Fibroblast of lung (primary cell): ENCODE measurements at places on chromosomes 16 and 17.

DNA sequence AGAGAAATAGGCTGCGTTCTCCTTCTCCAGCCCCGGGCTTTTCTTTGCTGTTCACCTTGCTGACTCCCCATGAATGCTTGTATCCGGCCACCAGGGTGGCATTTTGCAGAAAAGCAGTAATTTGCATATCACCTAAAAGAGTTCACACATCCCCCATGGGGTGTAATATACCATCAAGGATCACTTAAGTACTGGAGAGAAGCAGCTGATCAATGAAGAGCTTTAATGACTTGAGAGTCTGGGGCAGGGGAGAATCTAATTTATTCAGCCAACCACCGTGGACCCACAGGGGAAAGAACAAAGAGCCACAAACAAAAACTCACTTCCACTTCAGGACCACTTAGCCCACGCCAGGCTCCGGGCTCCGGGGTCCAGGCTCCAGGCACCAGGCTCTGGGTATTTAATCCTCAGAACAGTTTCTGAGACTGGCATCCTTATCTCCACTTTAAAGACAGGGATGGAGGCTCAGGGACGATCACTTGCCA, 33.9 kb upstream of the SEC14L1 start:
- no peak for DNase-seq

- DNase-seq: no peak
These were observed 204.5 kb upstream of the RPL38 start for GRCh38 chr17:73998653-73999645.

DNA sequence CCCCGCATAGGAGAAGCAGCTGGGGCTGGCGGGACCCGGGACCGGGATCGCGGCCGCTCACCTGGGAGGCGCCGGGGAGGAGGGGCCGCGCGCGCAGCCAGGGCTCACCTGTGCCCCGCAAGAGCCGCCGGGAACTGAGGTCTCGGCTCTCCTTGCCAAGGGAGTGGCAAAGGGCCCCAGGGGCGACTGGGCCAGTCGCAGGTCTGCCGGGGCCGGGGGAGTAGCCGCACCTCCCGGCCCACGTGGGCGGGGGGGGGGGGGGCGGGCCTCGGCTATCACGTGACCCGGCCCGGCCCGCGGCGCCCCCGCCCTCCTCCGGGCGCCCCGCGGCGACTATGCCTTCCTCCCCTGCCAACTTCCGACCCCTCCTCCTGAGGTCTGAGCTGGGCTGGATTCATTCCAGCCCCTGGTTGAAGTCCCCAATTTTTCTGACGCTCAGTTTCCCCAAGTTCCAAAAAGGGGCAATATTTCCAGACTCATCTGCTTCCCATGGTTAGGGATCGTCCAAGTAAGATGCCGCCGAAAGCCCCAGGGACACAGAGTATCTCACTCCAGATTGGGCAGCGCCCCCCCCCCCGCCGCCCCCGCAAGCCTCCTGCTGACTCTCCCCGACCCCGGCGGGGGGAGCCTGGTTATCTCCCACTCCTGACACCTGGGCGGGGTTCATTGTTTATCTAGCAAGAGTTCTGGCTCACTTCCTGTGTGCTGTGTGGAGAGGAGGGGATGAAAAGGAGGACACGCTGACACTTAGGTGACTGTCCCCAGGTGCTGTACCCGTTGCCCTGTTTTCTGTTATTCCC, at the start of gene TMC6:
Gene TMC6, minus strand, starts transcription at position 205 of the 800 bp plus-strand sequence. CDS start 1,923 bp downstream, outside the sequence.
- no peak for DNase-seq

- DNase-seq: no peak
These were observed 72.8 kb upstream of the ATF7IP2 start for GRCh38 chr16:10312784-10313724.

GRCh38 chr16:12685806-12686205, 117.9 kb downstream of the CPPED1 start:
- DNase-seq: no peak

GRCh38 chr17:80287806-80288567, 27.3 kb downstream of the RNF213 start:
- DNase-seq: no peak

- no peak for DNase-seq
These were observed 18.3 kb downstream of the ZSWIM7 start for GRCh38 chr17:15981208-15981607.

- no peak for DNase-seq
These were observed 64.7 kb downstream of the CDH11 start for GRCh38 chr16:65057184-65057583.

GRCh38 chr16:27389272-27389961, 12.6 kb upstream of the IL21R start:
- peak; percentile 16 for DNase-seq

DNA sequence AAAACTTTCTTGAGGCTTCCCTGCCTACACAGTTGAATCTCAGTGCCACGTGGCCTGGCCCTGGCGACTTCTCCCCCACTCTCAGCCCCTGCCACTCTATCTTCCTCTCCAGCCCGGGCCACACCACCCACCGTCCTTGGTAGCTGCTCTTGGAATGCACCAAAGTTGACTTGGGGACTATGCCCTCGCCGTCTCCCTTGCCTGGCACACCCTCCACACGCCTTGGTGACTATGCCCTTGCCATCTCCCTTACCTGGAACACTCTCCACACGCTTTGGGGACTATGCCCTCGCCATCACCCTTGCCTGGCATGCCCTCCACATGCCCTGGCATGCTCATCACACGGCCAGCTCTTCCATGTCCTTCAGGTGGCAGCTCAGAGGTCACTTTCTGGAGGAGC, 15.5 kb upstream of the TVP23A start:
- DNase-seq: no peak

- no peak for DNase-seq
These were observed 16.3 kb downstream of the HOXB1 start for GRCh38 chr17:48514477-48514876.

GRCh38 chr16:80974649-80975376, 31.9 kb downstream of the CMC2 start:
- no peak for DNase-seq

DNA sequence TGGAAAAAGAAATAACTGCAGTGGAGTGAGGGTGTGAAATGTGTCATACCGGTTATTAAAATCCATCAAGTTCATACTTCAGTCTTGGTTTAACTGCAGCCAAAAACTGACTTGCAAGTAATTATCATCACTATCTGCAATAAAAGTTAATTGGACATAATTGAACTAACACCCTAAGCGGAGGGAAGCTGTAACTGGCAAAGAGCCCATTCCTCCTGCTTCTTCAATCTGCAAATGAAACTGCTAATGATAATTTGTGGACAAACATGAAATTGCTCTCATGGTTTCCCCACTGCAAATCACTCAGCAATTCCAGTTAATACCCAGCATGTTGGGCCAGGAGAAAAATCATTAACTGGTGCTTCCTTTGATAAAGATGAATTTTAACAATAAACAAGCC, 46.5 kb downstream of the FAM222B start:
- no peak for DNase-seq

- DNase-seq: peak; percentile 58
These were observed 85.5 kb upstream of the DOC2B start for GRCh38 chr17:266701-267667.

- peak; percentile 4 for DNase-seq
These were observed 19.5 kb upstream of the SCNN1B start for GRCh38 chr16:23282568-23282967.

DNA sequence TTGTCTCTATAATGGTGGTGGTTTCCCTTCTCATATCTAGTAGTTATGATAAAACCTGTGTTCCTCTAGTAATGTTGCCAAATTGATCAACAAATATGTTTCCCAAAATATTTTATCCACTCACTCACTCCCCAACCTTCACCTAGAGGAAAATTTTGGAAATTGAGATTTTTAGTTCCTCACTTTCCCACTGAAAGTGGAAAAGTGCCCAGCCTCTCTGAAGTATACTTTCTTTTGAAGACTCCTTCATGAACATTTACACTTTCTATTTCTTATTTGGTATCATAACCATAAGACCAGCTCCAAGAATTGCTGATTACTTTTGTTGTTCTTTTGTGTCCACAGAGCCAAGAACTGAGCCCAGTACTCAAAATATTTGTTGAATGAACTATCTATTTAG, 5.1 kb upstream of the CENPV start:
- no peak for DNase-seq

- peak; percentile 86 for DNase-seq
These were observed 471.6 kb downstream of the SOX9 start for GRCh38 chr17:72592242-72592966.

DNA sequence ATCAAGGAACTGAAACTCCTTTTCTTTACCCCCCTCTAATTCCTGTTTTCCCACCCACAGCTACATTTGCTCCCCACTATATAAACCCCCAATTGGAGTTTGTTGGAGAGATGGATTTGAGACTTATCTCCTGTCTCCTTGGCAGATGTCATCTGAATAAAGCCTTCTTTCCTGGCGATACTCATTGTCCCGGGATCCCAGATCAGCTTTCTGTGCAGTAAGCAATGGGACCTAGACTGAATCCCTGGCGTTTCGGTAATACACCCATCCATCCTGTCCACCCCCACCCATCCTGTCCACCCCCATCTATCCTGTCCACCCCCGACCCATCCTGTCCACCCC, 22.2 kb downstream of the QPRT start:
- no peak for DNase-seq

DNA sequence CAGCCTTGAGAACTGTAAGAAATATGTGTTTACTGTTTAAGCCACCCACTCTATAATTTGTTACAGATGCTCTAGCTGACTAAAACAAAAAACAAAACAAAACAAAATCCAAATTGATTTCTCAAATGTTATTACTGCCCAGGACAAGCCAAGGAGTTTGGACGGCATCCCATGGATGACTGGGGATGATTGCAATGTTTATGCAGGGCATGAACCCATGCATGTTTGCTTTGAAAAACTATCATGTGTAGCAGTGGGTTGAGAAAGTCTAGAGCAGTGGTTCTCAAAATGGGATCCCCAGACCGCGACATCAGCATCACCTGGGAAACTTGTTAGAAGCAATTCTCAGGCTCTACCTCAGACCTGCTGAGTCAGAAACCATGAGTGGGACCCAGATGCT, 223.2 kb upstream of the PSMD7 start:
- DNase-seq: peak; percentile 74

DNA sequence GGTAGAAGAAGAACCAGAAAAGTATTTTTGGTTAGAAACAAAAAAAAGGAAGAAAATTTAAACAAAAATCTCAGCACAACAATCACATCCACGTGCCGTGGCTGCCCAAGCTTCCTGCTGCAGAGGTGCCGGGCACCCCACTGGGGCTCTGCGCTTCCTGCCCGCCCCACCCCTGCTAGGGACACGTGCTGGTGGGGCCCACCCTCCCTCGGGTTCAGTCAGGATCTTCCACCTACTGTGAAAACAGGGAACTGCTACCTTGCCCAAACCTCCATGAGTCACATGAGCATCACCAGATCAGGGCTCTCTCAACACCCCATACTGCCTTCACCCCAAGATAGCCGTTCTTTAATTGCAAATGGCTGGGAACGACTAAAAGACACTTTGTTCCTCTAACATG, 24.4 kb upstream of the CYTH1 start:
- DNase-seq: no peak

- DNase-seq: no peak
These were observed 4.2 kb downstream of the ABHD15 start for GRCh38 chr17:29562615-29563014.

DNA sequence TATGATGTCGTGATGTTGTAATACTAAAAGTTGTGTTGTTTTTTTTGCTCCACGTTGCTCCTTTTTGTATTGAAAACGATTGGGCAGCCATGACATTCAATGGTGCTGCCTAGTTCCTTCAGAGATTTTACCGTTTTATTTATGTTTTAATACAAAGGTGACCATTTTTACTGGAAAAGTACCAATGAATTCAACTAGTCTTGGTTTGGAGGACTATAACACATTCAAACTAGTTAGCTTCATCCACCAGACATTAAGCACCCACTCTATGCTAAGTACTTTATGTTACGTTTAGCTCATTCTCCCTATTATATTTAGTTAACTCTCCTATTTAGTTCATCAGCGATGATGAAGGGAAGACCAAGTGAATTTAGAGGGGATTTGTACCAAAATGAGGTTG, 116.6 kb upstream of the TBX2 start:
- DNase-seq: no peak

DNA sequence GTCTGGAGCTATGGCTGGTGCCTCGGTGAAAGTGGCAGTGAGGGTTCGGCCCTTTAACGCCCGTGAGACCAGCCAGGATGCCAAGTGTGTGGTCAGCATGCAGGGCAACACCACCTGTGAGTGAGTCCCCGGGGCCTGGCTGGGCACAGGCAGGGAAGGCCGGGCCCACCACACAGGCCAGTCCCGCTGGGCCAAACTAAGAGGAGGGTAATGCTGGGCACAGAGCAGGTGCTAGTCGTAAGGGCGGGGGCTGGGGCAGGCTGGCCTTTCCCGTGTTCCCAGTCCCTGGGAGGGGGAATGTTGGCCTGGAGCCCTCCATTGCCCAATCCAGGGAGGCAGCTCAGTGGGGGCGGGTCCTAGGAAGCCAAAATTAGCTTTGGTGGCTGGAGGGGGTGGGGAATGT, 2.5 kb downstream of the KIF1C start:
- DNase-seq: no peak

GRCh38 chr17:63042256-63042812, 76.3 kb downstream of the TANC2 start:
- DNase-seq: no peak

- DNase-seq: no peak
These were observed 215.1 kb downstream of the PRKCA start for GRCh38 chr17:66517336-66518009.

- DNase-seq: peak; percentile 40
These were observed 48.1 kb downstream of the XPO6 start for GRCh38 chr16:28163699-28164098.

- no peak for DNase-seq
These were observed 13.1 kb upstream of the FAAP100 start for GRCh38 chr17:81565231-81565630.

- no peak for DNase-seq
These were observed 141.9 kb downstream of the TMEM132E start for GRCh38 chr17:34721326-34721725.

GRCh38 chr17:62017496-62017895, 47.6 kb downstream of the MED13 start:
- DNase-seq: peak; percentile 67

GRCh38 chr17:18278867-18279266, 18.4 kb downstream of the MIEF2 start:
- DNase-seq: peak; percentile 28

- no peak for DNase-seq
These were observed 43.5 kb upstream of the ADCY9 start for GRCh38 chr16:4159726-4160125.
